ENCODE measurements at places on chromosomes 11 and 22. TPM values are rescaled to one million over a fixed set of nuclear protein-coding genes. Genes with fewer than 3 reads are reported as not detected.

DNA sequence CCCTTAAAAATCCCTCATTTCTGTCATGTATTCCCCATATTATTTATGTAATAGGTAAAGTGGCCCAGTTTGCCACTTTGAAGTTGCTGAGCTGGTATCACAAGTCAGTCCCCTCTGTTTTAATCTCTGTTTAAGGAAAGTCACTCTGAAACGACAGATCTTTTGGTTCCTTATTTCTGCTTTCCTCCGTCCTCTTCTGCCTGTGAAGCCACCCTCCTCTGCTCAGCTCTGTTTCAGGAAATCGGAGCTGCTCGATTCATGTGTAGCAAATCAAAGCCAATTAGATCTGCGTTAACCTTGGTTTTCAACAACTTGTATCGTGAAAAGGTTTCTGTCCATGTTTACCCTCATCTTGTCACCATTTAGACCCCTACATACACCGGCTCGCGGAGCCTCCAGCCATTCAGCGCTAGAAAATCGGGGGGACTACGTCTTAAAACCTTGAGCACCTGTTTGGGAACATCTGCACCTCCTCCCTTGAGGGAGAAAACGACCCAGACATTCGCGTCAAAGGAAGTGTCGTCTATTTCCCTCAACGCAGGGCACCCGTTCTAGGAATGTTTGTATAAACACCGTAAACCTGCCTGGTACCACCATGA, 576 bp upstream of the SC5D start:
- DNase-seq: no peak

- DNase-seq: no peak
Observed at GRCh38 chr11:87097582-87097981, 59.8 kb downstream of the TMEM135 start.

DNA sequence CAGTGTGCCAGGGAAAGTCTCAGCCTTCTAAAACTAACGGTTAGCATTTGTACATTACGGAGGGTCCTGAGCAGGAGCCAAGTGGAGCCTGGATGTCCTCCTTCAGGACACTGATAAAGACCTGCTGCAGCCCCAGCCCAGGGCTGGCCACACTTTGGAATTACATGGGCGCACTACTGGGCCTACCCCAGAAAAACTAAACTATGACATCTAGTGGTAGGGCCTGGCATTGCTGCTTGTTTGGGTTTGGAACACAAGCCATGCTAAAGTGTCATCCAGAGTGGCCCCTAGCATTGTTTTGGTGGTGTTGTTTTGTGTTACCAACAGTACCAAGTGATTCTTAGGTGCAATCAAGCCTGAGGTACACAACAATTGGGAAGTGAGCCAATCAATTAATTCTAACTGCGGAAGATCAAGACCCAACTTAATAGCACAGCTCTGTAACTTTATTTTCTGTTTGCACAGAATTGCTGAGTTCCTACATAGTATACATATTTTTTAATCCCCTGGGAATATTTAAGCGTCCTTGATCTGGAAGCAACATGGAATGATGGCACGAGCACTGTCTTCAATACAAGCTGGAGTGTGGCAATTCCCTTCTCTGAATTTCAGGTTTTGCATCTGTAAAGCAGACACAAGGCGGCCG, 340.7 kb downstream of the LARGE1 start:
- no peak for DNase-seq

GRCh38 chr22:40679964-40680818, 907 bp downstream of the MCHR1 start:
- DNase-seq: no peak

Gene SPTBN2
- total RNA-seq: 0.98 TPM

Gene DGAT2
- total RNA-seq: 8.5 TPM

Gene CYB561A3
- 44.2 TPM for total RNA-seq

Gene MPEG1
- not detected for total RNA-seq

All from naive thymus-derived CD4-positive, alpha-beta T cell (primary cell).